ENCODE measurements at places on chromosomes 12 and 14. TPM values are rescaled to one million over a fixed set of nuclear protein-coding genes. Genes with fewer than 3 reads are reported as not detected.

GRCh38 chr12:64400041-64400440, 4.2 kb upstream of the XPOT start:
- DNase-seq, result no peak

DNA sequence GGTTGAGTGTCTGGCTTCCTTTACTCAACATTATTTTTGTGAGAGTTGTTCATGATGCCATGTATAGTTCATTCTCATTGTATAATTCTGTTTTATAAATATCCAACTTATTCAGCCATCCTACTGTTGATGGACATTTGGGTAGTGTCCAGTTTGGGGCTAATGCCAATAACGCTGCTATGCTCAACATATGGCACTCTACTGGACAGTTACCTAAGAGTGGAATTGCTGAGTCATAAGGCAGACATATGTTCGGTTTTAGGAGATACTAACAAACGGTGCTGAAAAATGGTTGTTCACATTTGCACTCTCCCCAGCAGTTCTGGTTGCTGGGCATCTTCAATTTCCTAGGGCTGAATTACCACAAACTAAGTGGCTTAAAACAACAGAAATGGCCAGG, 28.7 kb upstream of the P2RX4 start:
- no peak for DNase-seq

- no peak for DNase-seq
These were observed 62.5 kb upstream of the HIF1A start for GRCh38 chr14:61632807-61633206.

GRCh38 chr14:78412475-78412874, 242.3 kb downstream of the NRXN3 start:
- DNase-seq, result no peak

DNA sequence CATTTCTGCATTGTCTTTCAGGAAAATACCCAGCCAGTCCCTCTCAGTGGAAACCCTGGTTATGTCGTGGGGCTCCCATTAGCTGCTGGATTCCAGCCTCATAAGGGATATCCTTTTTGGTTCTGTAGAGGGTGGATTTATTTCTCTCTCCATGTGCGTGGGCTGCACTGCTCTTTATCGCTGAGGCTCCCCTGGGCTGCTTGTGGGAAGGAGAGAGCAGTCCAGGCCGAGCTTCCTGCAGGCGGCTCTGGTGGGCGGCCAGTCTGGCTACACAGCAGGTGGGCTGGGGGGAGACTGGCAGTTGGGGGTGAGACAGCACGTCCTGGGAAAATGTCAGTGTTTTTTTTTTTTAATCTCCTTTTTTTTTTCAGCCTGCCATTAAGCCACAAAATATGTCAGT, 27.6 kb downstream of the TCTN1 start:
- DNase-seq, result no peak

- no peak for DNase-seq
These were observed 86.0 kb downstream of the TPH2 start for GRCh38 chr12:72024613-72025012.

DNA sequence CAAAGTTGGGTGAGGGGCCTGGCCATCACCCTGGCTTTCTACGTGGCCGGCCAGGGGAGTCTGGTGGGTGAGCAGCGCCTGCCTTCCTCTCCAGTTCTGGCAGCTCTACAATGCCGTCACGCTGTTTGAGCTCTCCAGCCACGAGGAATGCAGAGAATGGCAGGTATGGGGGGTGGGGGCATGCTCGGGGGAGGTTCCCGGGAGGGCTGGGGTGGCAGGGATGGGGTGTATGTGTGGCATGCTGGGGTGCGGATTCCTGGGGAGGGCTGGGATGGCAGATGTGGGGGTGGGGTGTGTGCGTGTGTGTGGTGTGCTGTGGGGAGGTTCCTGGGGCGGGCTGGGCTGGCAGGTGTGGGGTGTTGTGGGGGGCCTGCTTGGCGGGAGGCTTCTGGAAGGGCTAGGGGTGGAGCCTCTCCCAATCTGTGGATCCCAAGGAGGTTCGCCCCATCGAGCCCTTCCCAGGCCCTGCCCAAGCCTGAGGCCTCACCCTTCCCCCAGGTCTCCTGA, 18.5 kb downstream of the RHOF start:
- no peak for DNase-seq

- DNase-seq, result peak; percentile 46
These were observed 123.5 kb downstream of the ESRRB start for GRCh38 chr14:76499399-76499798.

DNA sequence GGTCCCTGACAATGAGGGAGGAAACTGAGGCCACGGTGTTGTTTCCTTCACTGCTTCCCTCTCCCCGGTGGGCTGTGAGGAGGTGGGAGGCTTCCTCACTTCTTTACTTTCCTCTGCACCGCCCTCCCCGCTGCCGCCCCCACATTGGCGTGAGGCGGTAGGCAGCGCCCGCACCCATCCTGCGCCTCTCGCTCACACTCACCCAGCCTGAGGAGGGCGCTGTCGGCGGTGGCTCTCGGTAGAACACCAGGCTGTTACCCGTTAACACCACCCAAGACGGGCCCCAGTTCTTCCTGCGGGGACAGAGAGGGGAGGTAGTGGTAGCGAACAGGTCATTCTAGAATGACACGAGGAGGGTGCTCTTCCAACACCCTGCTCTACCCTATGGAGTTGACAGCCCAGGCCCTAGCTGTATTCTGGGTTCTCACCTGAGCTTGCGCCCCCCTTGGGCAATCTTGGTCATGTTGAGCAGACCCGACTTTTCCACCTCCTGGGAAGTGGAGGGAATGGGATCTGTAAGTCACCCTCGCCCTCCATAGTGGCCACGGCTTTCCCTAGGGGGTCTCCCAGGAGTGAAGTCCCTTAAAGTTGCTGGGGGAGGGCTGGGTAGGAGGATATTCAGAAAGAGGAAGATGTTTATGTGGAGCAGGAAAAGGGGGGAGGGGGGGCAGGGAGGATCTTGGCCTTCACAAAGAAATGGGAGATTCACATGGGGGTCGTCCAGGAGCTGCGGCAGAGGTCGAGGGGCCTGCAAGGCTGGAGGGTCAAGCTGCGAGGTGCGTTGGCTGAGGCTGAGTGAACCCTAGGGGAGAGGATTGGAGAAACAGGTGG, 3.3 kb downstream of the ARHGAP9 start:
- DNase-seq, result no peak

- DNase-seq, result no peak
These were observed 4.3 kb downstream of the LRRC74A start for GRCh38 chr14:76830556-76830955.

DNA sequence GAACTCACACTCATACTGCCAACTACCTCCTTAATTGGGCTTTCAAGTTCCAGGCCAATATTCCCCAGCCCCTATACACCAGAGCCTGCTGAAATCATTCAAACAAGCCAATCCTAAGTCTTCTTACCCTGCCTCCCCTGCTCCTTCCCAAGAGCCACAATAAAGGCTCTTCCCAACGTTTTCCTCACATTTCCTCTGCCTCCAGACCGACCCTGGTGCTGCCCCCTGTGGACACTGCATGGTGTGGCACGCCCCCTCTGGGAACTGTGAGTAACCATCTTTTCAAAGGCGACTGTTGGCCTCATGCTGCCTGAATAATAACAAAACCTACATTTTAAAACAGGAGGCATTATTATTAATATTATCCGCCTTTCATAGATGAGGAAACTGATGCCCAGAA, 111.6 kb upstream of the NOS1 start:
- DNase-seq, result no peak

DNA sequence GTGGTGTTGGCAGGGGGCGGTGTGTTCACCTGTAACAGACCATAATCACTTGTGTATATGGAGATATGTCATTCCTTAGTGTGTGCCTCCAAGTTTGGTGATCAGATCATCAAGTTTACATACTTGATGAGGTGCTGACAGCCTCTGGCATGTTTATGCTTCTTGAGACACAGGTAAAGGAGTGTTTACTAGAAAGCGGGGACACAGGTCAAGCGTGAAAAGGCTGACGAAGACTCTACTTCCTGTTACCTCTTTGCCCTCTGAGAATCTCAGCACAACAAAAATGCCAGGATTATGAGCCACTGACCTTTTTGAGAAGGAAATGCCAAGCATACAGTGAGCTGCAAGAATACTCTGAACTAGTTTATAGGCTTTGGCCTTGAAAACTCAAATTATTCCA, 29.6 kb downstream of the PRDM4 start:
- DNase-seq, result no peak

DNA sequence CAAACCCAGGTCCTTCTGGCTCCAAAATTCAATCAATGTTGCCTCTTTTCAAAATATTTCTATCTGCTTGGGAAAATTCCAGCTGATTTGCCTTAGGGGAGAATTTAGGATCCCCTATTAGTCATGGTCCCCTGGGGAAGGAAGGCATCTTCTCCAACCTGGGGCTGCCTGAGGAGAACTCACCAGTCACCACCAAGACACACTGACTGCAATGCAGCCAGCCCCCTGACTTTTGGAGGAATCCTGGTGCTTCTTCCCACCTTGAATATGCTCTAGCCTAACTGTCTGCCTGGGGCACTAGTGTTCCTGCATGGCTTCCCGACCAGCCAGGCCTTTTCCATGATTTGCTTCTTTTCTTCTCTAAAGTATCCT, 71.8 kb upstream of the BCL2L14 start:
- DNase-seq, result no peak

- no peak for DNase-seq
These were observed 106.8 kb downstream of the TMEM260 start for GRCh38 chr14:56686416-56686815.

GRCh38 chr12:30614031-30614430, 81.6 kb downstream of the IPO8 start:
- no peak for DNase-seq

- DNase-seq, result no peak
These were observed 3.6 kb downstream of the LTBR start for GRCh38 chr12:6387541-6387940.

DNA sequence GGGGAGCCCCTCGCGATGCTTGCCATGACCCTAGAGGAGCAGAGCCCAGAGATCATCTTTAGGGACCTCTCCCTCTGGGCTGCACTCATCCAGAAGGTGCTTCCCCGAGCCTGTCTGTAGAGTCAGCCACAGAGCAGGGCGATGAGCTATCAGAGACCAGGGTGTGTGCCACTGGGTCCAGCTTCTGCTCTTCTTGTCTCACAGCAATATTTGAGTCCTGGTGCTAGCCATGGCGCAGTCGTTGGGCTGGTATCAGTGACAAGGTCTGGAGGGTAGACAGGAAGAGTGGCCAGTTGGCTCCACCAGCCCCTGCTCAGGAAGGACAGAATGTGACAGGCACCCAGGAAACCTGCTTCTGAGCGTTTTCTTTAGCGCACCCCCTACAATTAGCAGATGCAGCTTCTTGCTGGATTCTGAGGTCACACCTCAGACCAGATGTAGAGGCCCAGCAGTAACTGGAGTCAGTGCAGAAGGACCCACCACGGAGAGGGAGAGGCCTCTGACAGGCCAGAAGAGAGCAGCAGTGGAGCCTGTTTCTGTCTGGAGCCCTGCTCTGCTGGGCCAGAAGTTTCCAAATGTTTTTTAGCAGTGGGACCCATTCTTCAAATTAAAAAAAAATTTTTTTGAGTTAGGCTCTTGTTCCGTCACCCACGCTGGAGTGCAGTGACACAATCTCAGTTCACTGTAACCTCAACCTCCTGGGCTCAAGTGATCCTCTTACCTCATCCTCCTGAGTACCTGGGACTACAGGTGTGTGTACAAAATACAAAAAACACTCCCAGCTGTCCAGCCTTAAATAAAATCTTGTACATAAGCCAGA, 23.7 kb downstream of the ANKRD9 start:
- DNase-seq, result peak; percentile 34

DNA sequence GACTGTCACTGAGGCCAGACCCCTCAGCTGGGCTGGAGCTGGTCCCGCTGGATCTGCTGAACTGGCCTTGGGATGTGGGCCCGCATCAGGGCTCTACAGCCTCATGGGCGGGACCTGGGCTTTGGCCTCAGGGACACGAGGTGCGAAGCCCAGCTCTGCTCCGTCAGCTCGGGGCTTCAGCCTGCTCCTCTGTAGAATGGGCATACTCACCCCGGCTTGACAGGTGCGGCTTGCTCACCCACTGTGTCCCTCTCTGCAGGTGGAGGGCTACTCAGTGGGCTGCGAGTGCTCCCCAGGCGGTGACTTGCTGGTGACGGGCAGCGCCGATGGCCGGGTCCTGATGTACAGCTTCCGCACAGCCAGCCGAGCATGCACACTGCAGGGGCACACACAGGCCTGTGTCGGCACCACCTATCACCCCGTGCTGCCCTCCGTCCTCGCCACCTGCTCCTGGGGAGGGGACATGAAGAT, 57.6 kb downstream of the BEGAIN start:
- peak; percentile 56 for DNase-seq

GRCh38 chr12:3931776-3932175, 58.6 kb upstream of the PARP11 start:
- DNase-seq, result no peak

GRCh38 chr12:49661746-49662145, 38.4 kb downstream of the PRPF40B start:
- no peak for DNase-seq

- DNase-seq, result no peak
These were observed 17.8 kb upstream of the MLEC start for GRCh38 chr12:120668868-120669840.

DNA sequence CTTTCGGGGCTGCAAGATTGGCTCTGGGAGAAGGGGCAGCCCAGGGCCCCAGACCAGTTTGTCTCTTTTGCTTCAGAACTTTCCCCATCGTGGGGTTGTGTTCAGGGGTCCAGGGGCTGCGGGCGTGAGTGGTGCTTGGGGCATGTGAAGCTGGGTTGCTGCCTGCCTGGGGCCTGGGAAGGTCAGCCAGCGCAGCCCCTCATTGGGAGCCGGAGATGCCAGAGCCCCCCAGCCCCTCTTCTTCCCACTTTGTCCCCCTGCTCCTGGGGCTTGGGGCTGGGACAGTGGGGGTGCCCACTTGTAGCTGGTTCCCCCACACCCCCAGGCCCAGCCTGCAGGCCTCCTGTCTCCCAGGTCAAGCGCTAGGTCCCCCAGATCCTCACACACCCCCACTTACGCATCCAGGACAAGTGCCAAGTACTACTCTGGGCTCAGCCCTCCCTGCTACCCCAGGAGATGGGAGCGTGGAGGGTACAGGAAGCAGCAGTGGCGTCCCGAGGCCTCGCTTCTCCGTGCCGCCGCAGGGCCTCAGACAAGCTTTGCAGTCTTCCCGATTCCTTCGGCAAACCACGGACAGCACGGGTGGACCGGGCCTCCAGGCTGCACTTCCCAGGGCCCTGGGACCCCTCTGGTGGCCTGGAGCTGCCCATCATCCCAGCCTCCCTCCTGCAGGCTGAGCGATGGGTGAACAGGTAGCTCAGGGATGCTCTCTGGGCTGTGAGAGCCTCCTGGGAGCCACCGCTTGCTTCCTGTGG, 41.5 kb downstream of the PACS2 start:
- DNase-seq, result no peak

- no peak for DNase-seq
These were observed 1.6 kb downstream of the ATP6V1D start for GRCh38 chr14:67357969-67358354.

The B3GNT4 gene
- total RNA-seq, result 0.55 TPM

The CINP gene
- total RNA-seq, result 18.6 TPM

The SYCP3 gene
- 0.36 TPM for total RNA-seq

The ATF1 gene
- 12.6 TPM for total RNA-seq

The STON2 gene
- total RNA-seq, result 15.6 TPM

The RTRAF gene
- 76.0 TPM for total RNA-seq

The NKX2-1 gene
- total RNA-seq, result not detected

Measured in sigmoid colon (tissue), 7 donors.